ENCODE measurements at places on chromosomes 7 and 10.

DNA sequence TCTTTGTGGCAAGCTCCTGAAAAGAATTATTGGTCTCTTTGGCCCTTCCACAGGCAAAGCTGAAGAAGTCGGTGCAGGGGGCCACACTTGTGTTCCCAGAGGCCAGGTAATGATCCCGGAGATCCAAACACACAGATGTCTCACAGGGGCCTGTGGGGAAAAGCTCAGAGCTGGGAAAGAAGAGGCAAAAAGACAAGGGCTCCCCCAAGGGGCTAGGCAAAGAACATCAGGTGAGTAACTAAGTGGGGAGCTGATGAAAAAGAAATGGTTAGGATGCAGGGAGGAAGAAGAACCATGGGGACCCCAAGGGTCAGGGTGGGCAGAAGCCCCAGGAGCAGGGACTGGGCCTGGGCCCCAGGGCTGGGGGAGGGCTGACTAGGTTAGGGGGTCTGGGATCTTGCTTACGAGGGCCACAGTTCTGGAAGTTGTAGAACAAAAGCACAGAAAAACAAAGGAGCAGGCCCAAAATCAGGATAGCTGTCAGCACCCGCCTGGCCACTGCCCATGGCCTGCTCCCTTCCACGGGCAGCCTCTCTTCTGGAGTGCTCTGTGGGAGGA lies 1.1 kb downstream of the KEL start:
- no peak for DNase-seq

DNA sequence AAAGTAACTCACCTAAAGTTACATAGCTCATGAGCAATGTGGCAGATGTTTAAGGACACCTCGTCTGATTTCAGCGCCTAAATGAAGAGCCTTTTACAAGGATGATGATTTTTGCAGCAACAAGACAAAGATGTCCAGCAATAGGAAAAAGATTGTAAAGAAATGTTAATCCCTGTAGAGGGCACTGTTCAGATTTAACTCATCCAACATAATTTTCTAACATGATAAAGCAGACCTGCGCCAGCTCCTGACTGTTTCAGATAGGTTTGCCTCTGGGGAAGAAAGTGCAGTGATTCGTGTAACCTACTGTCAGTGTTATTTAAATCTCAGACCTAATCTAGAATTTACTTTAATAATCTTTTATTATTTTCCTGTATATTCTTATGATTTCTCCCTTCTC lies 595.2 kb downstream of the AUTS2 start:
- no peak for DNase-seq

- DNase-seq: no peak
Measured at GRCh38 chr7:13290975-13291374, 603.5 kb downstream of the ARL4A start.

DNA sequence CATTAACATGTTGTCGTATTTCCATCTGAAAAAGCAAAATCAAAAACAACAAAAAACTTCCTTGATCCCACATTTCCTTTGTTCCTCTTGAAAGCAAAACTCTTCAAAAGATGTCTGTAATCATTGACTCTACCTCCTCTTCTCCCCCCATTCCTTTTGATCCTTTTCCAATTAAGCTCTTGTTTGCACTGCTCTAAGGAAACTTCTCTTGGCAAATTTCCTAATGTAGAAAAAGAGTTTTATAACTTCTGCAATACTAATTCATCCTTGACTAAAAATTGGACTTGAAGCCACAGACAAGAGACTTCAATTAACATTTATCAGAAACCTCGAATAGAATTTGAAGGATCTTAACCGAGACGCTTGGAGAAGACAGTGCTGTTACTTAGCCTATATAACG lies 317.1 kb upstream of the SEMA3C start:
- no peak for DNase-seq

DNA sequence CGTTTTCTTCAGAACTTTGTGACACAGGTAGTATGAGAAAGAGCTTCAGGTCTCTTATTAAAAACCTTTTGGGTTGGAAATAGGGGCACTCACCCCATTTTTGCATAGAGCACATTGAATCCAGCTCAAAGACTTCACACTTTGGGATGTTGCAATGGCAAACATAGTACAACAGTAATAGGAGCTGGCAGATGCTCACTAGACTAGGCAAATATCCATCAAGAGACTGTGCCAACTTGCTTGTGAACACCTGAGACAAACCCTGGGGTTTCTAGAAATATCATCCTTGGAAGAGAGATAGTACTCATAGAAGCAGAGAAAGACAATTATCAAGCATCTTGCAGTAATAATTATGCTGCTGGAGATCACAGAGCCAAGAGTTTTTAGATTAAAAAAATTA lies 280.0 kb downstream of the CACNA2D1 start:
- no peak for DNase-seq
